ENCODE measurements at places on chromosomes 12 and 14.

- DNase-seq: no peak
Observed at GRCh38 chr14:92314182-92314581, 8.8 kb upstream of the SLC24A4 start.

DNA sequence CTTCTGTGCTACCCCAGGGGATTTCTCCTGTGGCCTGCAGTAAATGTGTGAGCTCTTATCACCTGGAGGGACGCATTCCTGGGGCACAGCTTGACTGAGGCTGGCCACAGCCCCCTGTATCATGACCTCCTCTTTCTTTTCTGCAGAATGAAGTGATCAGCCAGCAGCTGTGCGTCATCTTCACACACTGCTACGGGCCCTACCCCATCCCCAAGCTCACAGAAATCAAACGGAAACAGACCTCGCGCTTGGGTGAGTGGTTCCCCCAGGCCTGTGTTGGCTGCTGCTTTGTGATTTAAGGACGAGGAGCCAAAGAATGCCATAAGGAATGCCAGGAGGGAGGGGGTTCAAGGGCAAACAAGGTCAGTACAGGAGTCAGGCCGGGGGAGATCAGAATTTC is 50.5 kb upstream of the PWP1 start:
- no peak for DNase-seq

DNA sequence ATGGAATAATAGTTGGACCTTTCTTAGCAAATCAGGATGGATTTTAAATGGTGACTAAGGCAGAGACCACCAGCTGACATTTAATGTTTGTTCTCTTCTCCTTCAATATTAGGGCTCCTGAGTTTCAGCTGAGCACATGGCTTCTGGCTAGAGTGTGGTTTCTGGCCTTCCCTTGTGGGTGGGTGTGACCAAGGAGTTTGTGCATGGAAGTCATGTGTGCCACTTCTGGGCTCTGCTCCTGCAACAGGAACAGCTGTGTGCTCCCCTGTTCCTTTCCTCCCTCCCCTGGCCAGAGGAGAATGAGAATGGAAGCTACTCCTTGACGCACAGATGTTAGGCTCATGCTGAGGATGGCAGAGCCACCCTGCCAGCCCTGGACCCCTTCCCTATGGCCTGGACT is 44.2 kb downstream of the CCDC175 start:
- DNase-seq: no peak

- no peak for DNase-seq
Observed at GRCh38 chr12:96997797-96998484, 90.9 kb downstream of the NEDD1 start.

DNA sequence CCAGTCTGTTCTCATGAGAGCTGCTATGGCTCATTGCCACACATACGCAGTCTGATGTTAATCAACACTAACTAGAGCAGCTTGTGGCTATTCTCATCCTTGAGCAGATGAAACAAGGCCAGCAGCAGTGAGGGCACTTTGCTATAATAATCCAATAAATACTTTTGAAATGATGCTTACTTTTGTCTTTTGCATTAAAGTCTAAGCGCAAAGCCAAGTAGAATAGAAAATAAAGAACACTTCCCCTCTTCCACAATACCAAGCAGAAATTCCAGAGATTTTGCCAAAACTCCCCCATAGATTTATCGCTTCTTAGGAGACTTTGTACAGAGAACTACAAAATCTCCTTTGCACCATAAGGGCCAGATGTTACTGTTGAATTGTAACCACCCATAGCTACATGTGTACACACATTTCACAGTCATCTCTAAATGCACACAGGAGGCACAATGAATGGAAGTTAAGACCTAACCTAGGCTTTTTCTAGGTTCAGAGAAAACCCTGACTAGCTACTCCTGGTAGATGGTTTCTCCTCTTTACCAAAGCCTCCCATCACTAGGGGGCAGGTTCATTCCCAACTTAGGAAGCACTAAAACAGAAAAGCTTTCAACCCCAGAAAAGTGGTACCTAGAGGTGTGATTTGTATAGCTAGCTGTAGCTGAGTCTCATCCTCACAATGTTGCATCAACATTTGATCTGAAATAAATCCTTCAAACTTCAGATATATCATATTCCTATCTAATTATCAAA is 119.3 kb downstream of the HMGA2 start:
- no peak for DNase-seq

- no peak for DNase-seq
Observed at GRCh38 chr12:67515679-67516340, 132.7 kb upstream of the DYRK2 start.

- DNase-seq: no peak
Observed at GRCh38 chr12:52389313-52390207, 4.1 kb upstream of the KRT84 start.

Measured in SIG-M5 (cell line).